ENCODE measurements at places on chromosomes 16 and 17.

- no peak for DNase-seq
These were observed 29.3 kb upstream of the ELAC2 start for GRCh38 chr17:13047011-13047606.

DNA sequence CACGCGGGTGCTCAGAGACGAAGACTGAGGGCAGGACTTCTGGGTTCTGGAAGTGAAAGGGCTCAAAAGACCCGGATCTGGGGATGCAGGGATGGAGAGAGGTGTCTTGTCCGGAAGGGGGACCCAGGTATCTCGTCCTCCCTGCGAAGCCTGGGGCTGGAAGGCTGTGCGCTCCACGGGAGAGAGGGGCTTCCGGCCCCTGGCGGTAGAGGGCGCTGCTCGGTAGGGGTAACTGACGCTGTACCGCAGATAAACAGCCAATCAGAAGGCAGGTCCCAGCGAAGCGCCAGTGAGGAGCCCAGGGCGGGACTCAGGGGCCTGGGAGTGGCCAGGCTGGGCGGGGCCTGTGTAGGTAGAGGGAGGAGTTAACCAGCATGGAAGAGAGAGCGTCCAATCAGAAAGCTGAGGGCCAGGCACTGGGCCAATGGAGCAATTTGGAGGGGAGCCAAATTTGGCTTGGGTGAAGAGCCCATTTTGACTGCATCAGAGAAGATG, 804 bp downstream of the TGFB1I1 start:
- no peak for DNase-seq

DNA sequence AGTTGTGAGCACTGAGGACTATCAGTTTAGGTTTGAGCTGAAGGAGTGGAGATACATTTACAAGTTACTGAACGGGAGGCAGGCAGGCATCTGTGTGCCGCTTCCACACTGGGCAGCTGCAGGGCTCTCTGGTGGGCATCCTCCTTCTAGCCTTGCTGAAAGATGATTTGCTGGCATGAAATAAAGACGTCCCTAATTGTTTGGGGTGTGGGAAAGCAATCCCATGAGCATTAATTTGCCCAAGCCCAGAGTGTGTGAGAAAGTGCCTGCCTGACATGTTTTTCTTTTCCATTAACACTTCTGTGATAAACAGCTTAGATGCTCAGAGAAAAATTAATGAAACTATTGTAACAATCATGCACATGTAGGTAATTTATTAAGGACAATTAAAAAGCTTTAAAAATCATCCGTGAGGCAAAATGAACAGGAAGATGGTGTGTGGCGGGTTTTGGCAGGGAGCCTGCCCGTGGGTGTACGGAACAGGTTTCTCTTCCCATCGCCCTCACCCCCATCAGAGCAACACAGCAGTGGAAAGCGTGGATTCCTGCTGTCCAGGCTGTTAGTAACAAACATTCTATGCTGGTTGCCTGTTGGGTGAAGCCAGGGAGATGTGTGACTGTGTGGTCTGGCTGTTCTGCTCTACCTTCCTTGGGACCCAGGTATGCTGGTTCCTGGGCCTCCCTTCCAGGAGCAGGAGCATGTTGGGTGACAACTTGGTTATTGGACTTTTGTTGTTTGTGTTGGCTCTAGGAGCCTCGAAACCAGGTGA, 191.9 kb downstream of the MSI2 start:
- no peak for DNase-seq

GRCh38 chr16:57862698-57863433, 60.6 kb upstream of the KIFC3 start:
- no peak for DNase-seq

DNA sequence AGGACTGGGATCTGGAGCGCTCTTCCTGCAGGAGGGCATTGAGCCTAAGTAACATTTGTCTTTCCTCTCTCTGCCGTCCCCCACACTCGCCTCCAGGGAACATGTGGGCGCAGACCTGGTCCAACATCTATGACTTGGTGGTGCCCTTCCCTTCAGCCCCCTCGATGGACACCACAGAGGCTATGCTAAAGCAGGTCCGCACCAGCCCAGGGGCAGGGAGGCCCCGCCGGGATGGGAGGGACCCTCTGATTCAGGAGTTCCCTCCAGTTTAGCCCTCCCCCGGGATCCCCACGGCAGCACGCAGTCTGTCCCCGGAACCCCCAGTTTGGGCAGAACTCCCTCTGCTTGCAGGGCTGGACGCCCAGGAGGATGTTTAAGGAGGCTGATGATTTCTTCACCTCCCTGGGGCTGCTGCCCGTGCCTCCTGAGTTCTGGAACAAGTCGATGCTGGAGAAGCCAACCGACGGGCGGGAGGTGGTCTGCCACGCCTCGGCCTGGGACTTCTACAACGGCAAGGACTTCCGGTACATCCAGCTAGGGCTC, 14.1 kb downstream of the ACE start:
- no peak for DNase-seq

DNA sequence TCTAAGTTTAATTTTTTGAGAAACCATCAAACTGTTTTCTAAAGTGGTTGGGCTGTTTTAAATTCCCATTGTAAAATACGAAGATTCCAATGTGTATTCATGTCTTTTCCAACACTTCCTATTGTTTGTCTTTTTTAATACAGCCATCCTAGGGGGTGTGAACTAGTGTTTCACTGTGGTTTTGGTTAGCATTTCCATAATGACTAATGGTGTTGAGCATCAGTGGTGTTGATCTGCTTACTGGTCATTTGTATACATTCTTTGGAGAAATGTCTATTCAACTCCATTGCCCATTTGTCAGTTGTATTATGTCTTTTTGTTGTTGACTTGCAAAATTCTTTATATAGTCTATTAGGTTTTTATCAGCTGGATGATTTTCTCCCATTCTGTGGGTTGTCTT, 239.2 kb upstream of the AXIN2 start:
- DNase-seq = no peak

DNA sequence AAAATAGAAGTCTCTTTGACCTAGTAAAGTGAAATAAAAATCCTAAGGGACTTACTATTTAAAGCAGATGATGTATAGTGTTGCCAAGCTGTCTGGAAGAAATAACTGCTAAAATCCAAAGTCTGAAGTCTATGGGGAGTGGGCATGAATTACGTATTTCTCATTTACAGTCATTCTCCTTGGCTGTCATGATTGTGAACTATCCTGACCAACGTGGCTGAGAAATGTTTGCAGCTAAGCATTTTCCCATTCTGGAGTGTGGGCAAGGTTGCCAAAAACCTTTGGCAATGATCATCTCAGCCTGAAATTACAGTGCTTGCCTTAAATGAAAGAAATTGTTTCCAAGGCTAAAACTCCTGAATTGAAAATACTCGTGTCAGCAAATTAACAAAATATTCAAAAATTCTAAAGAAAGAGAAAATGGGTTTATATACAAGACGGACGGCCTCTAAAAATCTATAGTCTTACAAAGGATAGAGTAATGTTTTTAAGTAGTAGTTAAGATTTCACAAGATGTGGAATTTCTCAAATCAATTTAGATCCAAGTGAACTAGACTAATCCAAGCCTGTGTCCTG, 77.0 kb downstream of the CACNG1 start:
- no peak for DNase-seq

- peak; percentile 13 for DNase-seq
These were observed 858 bp downstream of the SKAP1 start for GRCh38 chr17:48429156-48429555.

DNA sequence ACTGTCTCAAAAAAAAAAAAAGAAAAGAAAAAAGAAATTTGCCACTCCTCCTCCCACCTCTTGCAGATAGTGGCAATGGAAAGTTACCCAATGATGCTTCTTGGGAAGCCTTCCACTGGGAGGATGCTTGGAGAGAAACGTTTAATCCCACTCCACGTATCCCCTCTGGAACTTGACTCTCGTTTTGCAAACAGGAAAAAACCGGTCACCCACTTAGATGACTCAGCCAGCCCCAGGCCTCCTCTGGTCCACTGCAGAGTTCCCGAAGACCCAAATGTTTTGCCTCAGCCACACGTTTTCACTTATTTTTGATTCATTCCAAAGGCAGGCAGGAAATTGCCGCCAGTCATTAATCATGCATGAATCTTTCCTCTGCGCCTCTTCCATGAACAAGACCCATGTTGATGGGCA, 9.3 kb upstream of the TNFRSF17 start:
- no peak for DNase-seq

- no peak for DNase-seq
These were observed 1.3 kb upstream of the TUBB3 start for GRCh38 chr16:89921702-89922476.

GRCh38 chr16:54526916-54527315, 240.3 kb upstream of the IRX3 start:
- no peak for DNase-seq

DNA sequence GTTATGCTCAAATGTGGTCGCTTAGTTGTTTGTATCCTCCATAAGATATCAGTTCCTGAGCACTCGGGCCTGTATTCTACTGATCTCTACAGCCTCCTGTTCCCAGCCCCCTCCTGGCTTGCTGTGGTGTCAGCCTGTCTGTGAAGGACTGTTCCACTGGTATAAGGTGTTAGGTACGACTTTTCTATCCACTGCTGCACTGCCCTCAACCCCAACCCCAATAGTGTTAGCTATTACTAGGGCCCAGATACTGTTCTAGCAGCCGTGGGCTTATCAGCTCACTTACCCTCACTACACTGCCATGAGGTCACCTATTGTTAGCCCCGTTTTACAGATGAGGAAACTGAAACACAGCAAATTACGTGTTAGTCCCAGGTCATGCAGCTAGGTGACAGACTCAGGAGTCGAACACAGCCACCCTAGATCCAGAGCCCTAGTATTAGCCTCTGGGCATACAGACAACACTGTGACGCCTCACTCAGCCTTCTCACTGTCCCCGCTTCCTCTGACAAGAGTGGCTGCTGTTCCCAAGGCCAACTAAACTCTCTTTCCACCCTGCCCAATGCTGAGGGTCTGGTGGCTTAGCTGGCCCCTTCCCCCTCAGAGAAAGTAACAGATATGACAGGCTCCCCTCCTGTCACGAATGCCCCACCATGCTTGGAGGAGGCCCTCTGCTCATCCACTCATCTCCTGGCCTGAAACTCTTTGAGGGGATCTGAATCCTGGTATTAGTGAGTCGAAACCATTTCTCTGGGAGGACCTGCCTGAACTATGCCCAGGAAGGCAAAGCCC, 25.6 kb upstream of the ZNF652 start:
- DNase-seq = no peak

DNA sequence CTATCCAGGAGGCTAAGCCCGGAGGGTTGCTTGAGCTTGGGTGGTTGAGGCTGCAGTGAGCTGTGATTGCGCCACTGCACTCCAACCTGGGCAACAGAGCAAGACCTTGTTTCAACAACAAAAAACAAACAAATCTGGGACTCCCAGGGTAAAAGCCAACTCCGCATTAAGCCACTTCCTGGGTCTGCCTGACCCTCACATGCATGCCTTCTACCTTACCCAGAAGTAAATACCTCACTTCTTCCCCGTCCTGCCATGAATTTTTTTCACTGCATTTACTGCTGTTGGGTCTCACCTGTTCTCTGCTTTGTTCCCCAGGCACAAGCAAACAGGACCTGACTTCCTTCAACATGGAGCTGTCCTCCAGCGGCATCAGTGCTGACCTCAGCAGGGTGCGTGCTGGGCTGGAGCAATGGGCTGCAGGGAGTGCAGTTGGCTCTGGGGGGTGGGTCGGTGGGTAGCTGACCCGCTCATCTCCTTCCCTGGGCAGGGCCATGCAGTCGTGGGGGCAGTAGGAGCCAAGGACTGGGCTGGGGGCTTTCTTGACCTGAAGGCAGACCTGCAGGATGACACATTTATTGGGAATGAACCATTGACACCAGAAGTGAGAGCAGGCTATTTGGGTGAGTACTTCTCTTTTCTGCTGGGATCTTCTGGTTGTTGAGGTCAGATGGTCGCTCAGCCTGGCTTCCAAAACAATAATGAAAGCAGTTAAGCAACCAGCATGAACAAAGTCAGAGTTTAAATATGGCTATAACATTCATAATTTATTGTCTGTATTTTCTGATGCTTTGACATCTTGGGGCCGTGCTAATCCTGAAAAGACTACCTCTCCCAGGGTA, 16.4 kb downstream of the ITGAL start:
- no peak for DNase-seq

DNA sequence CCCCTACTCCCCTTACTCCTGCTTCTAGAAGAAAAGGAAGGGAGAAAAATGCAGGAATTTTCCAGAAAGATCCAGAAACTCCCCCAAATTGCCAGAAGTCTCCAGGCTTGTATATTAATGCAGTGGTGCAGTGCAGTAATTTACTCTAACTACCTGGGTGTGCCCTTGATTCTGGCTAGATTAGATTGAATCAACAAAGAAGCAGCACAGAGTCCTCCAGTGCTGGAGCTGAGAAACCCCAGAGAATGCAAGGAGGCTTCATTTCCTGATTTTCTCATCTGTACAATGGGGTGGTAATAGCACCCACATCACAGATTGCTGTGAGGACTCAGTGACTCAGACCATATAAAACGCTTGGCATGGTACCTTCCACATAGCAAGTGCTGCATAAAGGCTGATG, 247.3 kb upstream of the RPL38 start:
- no peak for DNase-seq

DNA sequence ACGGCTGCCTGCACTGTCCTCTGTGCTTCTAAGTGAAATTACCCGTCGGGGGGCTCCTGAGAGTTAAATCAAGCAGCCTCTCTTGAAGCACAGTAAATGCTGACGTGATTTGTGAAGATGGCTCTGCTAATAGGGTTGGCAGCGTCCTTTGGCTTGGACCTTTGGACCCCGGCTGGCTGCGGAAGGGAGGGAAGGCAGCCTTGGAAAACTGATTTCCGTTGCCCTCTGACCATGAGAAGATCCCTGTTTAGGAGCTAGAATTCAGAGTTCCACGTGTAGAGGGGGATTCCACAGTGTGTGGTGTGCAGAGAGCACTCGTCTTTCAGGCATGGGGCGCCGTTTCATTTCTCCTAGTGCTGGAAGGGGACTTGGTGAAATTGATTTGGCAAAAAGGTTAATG, 640.8 kb downstream of the WWOX start:
- no peak for DNase-seq

GRCh38 chr16:85529489-85530369, 83.4 kb upstream of the GSE1 start:
- no peak for DNase-seq

DNA sequence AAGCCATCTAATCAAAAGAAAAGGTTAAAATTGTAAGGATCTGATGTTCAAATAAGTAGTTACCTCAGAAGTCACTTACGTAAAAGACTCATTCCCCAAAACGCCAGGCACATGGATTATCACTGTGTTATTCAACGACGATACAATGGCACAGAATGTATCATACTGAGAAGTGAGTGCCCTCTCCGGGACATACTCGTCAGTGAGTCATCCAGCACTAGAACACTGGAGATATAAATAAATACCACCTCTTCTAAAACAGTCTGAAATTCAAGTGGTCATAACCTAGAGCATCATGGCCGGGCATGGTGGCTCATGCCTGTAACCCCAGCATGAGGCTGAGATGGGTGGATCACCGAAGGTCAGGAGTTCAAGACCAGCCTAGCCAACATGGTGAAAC, 24.9 kb downstream of the USP31 start:
- DNase-seq = no peak

- DNase-seq = no peak
These were observed 7.2 kb upstream of the SETD6 start for GRCh38 chr16:58507963-58508670.

DNA sequence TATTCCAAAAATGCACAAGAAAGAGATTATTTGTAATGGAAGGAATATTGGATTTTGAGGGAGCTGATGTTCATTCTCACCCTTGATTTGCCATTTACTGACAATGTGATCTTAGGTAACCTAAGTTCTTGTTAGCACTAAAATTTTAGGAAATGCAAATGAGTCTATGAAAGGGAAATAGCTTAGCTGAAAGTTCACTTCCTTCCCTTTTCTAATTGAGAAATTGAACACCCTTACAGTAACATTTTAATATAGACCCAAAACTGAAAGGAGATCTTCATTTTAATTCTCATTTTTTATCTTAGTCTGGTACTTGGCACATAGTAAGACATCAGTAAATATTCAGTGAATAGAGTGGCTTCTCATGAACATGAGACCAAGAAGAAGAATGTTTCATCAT, 10.9 kb upstream of the WSB1 start:
- DNase-seq = no peak
